ENCODE measurements at places on chromosomes 7 and 10.

- DNase-seq, result no peak
Observed at GRCh38 chr10:70060389-70060788, 7.7 kb downstream of the MACROH2A2 start.

- no peak for DNase-seq
Observed at GRCh38 chr10:121317374-121317773, 280.9 kb downstream of the FGFR2 start.

GRCh38 chr7:41134300-41135255, 568.3 kb downstream of the INHBA start:
- peak; percentile 79 for DNase-seq

DNA sequence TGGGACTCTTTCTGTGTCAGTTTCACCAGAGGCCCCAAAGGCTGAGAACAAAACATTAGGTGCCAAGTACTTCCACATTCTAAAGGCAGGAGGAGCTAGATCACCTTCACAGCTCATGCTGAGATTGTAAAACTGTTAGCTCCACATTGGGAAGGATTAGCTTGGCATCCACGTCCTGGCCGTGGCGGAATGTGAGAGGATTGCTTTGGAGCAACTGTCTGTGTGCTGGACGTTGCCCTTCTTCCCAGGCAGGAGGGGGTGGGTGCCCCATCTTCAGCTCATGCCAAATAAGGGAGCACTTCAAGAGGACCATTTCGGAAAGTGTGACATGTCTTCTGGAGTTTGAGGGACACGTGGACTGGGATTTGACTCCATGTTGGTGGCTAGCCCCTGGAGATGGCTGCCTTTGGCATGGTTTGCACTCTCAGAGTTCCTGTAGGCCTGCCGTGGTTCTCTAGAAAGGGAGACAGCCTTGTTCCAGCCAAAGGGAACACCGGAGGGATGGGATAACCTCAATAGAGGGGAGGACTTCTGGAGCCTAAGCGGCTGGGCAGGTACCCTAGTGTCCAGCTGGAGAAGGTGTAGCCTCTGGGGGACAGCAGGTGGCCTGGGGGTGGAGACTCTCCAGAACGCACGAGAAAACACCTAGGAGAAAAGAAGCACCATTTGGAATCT, 19.9 kb upstream of the FMC1 start:
- peak; percentile 10 for DNase-seq

- peak; percentile 23 for DNase-seq
Observed at GRCh38 chr10:112713411-112713810, 236.6 kb upstream of the TCF7L2 start.

GRCh38 chr10:122102146-122102868, 113.3 kb downstream of the TACC2 start:
- DNase-seq, result no peak

GRCh38 chr7:113487925-113488731, 369.8 kb upstream of the SMIM30 start:
- DNase-seq, result no peak

DNA sequence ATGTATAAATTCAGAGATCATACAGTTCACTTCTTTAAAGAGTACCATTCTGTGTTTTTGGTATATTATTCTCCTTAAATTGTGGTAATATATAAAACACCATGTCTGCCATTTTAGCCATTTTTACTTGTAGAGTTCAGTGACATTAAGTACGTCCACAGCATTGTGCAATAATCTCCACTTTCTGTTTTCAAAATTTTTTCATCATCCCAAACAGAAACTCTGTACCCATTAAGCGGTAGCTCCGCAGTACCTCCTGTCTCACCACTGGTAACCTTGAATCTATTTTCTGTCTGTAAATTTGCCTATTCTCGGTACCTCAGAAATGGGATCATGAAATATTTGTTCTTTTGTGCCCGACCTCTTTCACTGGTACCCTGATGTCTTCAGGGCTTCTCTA, 60.3 kb downstream of the CAMK1D start:
- DNase-seq, result no peak

- DNase-seq, result no peak
Observed at GRCh38 chr7:120293027-120293426, 20.1 kb downstream of the KCND2 start.

GRCh38 chr10:34078745-34079470, 736.2 kb downstream of the PARD3 start:
- peak; percentile 38 for DNase-seq

DNA sequence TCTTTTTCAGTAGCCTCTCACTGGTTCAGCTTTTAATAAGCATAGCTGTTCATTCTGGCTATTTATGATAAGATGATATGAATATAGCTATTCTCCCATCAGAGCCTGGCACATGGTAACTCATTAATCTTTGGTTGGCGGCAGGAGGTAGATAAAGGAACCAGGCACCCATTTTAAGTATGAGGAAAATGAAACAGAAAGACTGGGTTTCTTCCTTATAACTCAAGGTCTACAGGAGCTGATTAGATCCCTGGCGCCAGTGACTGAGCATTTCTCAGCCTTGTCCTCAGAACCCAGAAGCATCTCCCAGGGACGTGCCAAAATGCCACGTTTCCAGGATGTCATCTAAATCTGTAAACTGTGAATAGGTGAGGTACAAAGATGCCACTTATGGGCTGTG, 141.9 kb downstream of the TCF7L2 start:
- DNase-seq, result no peak

DNA sequence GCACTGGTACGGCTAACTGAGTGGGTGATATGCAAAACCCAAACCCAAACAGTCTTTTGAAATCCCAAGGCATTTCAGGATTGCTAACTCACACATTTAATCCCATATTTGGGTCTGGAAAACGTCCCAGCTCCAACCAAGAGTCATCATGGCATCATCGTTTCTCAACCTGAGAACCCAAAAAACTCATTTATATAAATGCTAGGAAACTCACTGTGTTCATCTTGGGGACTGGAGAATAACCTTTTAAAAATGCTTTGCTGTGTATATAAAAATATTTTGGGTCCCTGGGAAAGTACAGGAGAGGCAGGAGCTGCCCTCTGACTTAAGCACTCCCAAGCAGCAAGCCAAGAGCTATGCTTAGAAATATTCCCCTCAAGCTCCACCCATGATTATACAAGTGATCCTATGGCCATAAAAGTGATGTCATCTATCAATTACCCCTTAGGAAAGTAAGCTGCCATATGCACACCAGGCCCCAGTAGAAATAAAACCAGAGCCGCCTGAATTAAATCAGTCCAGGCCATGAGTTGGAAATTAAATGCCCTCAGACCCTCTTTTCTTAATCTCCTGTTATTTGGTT, 352.1 kb downstream of the FRMD4A start:
- peak; percentile 97 for DNase-seq

- peak; percentile 34 for DNase-seq
Observed at GRCh38 chr10:118045837-118046394, 825 bp downstream of the RAB11FIP2 start.

- DNase-seq, result no peak
Observed at GRCh38 chr10:120539076-120539475, 82.0 kb downstream of the PLPP4 start.

GRCh38 chr10:69804775-69805174, 3.1 kb downstream of the COL13A1 start:
- no peak for DNase-seq

GRCh38 chr7:28739826-28740225, 218.3 kb downstream of the TRIL start:
- DNase-seq, result no peak

DNA sequence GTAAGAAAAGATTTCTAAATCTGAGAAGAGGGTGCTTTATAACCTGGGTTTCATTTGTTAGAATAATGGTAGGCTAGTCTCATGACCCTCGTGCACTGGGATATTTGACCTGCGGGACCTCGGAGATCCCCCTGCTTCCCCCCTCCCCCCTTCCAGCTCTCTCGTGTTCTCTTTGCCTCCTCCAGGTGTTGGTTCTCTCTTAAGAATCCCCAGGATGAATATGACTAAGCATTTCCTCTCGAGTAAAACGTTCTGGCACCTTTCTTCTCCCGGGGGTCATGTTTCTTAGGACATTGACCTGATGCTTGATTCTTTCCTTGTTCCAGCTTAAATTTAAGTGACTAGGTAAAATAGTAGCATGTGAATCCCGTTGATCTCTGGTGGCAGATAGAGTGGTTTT, 71.2 kb downstream of the SHH start:
- no peak for DNase-seq

GRCh38 chr7:14936554-14936953, 34.0 kb upstream of the DGKB start:
- peak; percentile 65 for DNase-seq

GRCh38 chr10:97081621-97082235, 104.0 kb downstream of the SLIT1 start:
- DNase-seq, result peak; percentile 43

- DNase-seq, result peak; percentile 72
Observed at GRCh38 chr10:36676321-36676720, 449.1 kb upstream of the ANKRD30A start.

DNA sequence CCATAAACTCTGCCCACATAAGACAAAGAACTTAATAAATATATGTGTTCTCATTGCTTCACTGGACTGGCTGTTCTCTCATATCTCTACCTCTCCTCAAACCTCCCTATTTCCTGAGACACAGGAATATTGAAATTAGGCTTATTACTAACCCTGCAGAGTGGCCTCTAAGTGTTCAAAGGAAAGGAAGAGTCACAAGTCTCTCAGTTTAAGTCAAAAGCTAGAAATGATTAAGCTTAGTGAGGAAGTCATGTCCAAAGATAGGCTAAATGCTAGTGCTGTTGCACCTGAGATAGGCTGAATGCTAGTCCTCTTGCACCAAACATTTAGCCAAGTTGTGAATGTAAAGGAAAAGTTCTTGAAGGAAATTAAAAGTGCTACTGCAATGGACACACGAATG, 41.1 kb downstream of the GNAI1 start:
- DNase-seq, result no peak

DNA sequence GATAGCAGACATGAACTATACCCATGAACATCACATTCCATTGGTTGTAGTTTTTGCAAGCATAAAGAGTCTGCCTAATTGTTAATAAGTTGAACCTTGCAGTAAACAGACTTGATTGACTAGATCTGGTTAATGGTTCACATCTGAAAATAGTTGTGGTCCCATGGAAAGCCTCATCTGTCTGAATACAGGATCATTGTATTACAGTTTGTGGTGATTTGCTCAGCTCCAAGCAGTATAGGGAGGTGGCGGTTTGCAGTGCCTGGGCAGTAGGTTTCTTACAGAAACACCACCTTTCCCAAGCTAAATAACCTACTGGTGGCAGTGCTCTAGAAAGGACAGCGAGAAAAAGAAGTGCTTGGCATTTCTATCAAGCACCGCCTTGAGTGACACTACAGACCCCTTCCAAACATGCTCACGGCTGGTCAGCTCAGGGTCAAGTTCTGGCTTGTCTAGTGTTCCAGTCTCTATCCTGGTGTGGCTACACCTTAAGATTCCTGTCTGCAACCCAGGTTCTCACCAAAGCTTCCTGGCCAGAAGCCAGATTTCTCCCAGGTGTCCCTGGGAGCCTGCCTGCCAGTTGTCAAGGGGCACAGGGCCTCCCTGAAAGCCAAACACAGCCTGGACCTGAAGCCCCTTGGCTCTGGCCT, 119.9 kb downstream of the FANK1 start:
- no peak for DNase-seq

DNA sequence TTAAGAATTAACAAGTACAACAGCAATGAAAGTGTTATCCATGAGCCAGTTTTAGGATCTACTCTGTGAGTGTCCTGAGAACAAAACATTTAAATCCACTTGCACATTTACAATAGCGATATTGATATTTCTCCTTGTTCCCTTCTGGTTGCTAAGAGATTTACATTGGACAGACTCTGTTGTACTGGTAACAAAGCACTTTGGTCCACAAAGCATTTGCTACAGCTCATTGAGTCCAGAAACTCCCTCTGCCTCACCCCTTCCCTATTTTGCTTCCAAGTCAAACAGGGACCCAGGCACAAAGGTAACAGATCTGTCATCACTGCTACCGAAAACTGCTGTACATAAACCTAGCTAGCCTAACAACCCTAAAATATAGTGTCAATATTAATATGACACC, 2.1 kb downstream of the ANK3 start:
- no peak for DNase-seq

GRCh38 chr10:88409824-88410223, 173.3 kb downstream of the RNLS start:
- no peak for DNase-seq

DNA sequence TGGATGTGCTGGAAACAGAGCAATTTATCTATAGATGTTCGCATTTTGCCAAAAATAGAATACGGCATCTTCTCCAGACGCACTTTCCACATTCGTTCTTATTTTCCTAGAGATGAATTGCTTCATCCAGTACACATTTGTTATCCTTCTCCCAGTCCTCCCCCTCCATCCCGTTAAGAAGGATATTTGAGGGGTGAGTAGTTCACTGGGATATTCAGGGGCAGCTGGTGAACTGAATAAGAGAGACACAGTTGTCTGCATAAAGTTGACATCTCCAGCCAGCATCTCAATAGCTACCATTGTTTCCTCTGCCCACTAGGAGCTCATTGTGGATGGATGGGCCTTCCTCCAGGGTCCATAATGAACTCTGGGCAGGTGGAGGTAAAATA, 456.8 kb upstream of the NRP1 start:
- DNase-seq, result peak; percentile 27

DNA sequence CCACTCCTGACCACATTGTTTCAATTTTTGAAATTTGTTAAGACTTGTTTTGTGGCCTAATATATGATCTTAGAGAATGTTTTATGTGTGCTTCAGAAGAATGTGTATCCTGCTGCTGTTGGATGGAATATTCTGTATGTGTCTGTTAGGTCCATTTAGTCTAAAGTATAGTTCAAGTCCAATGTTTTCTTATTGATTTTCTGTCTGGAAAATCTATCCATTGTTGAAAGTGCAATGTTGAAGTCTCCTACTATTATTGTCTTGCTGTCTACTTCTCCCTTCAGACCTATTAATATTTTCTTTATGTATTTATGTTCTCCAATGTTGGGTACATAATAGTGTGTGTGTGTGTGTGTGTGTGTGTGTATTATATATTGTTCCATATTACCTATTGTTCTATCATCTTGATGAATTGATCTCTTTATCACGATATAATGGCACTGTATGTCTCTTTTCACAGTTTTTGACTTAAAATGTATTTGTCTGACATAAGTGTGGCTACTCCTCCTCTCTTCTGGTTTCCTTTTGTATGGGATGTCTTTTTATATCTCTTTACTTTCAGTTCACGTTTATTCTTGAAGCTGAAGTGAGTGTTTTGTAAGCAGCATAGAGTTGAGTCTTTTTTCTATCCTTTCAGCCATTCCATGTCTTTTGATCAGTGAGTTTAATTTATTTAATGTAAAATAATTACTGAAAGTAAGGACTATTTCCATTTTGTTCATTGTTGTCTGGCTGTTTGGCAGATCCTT, 61.3 kb downstream of the AKR1D1 start:
- no peak for DNase-seq
